Osteoblast (primary cell): ENCODE measurements at places on chromosomes 5 and 9. TPM values are rescaled to one million over a fixed set of nuclear protein-coding genes. Genes with fewer than 3 reads are reported as not detected.

SLC6A19 gene
- not detected in 2 replicates for total RNA-seq

PCDHB15 gene
- 0.88 and 1.1 TPM in 2 replicates for total RNA-seq

- peak; percentile 52 for DNase-seq
Observed at GRCh38 chr5:39517800-39518199, 93.0 kb upstream of the DAB2 start.

GRCh38 chr5:165894916-165895315, 2389.5 kb downstream of the MAT2B start:
- no peak for DNase-seq

- DNase-seq: peak; percentile 25
Observed at GRCh38 chr9:129407905-129408452, 212.9 kb downstream of the C9orf50 start.

- DNase-seq: no peak
Observed at GRCh38 chr9:84671586-84672521, 2.3 kb downstream of the NTRK2 start.

- DNase-seq: peak; percentile 77
Observed at GRCh38 chr9:96856363-96857286, 2.3 kb upstream of the ZNF782 start.

DNA sequence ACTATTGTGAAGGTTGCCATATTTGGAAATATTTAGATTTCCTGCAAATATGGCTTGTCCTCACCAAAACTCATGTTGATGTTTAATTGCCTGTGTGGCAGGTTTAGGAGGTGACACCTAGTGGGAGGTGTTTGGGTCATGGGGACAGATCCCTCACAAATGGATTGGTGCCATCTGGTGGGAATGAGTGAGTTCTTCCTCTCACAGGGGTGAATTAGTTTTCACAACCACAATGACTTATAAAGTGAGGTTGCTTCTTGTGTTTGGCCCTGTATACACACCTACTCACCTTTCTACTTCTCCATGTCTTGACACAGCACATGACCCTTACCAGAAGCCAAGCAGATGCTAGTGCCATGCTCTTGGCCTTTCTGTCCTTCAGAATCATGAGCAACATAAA, 41.1 kb downstream of the ISOC1 start:
- no peak for DNase-seq
